ENCODE measurements at places on chromosomes 2 and 18.

- no peak for DNase-seq
Measured at GRCh38 chr2:54556621-54557121, 100.5 kb downstream of the SPTBN1 start.

DNA sequence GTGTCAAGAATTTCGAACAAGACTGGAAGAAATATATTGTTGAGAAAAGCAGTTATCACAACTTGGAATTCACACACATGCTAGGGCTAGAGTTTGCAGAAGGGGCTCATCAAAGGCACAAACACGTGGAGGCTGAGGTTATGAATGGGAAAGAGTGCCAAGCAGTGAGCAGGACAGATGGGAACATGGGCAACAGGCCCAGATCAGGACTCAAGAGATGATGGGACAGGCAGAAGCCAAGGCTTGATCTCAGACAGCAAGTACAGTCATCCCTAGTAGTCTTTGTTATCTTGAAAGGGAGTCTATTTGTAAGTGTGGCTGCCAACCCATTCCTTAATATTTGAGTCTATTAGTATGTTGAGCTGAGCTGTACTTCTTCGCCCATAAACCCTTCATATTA lies 22.2 kb upstream of the EPC2 start:
- DNase-seq, result no peak

- no peak for DNase-seq
Measured at GRCh38 chr2:149906886-149907285, 319.3 kb upstream of the MMADHC start.

- DNase-seq, result no peak
Measured at GRCh38 chr2:30756971-30757370, 50.3 kb downstream of the CAPN13 start.

DNA sequence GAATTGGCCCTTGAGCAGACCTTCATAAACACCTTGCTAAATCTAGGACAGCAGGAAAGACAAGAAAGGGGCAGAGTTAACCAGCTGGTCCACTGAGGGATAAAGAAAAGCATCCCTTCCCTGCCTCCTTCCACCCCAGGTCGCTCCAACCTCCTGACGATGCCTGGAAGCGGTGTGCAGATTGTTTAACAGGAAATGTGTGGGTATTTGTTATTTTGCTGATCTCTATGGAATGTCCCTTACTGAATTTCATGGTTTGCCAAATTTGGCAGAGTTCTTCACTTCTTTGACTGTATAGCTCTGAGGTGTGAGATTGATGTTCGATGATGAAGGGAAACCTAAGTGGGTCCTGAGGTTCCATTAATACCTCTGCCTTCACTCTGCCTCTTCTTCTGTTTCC lies 72.9 kb downstream of the MAP3K20 start:
- no peak for DNase-seq

GRCh38 chr2:42969231-42970150 lies 177.1 kb upstream of the HAAO start:
- DNase-seq, result no peak

DNA sequence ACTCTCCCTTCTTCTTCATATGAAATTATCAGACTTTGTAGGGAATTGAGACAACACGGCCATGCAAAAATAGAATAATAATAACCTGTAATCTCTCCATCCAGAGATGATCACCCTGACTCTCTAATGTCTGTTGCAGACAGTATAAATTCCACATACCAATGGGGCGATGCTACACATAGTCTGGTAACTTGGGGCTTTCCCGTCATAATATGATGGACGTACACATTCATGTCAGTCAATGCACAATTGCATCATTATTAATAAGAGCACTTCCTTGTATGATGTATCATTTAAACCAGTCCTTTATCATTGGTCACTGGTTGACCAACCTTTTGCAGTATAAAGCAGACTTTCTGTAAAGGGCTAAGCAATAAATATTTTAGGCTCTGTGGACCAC lies 39.5 kb upstream of the SCLY start:
- DNase-seq, result no peak

DNA sequence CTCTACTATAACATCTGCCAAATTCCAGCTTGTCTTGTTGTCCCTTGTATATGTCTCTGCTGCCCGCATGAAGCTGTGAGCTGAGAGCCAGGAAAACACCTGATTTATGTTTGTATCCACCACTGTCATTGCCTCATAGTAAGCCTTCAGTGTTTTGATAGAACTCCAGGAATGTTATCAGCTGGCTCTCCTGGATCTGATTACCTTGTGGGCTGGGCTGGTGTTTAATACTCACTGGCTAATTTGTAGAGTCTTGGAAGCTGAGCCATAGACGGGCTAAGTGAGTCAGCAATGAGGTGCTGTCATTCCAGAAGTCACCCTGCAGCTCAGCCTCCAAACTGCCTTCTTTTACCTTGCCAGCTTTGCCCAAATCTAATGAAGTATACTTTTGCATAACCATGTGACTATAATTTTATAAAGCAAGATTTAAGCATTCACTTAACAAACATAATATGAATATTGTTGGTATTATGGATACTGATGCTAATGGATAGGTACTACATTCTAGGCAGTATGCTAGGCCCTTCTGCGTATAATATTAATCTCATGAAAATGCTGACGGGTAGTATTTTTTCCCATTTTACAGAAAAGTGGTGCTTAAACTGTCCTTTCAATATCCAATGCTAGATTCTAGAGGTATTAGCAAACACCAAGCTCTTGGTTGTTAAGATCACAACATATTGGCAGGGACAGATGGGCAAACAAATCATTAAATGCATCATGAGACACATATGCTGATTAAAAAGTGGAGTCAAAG lies 62.7 kb upstream of the GATA6 start:
- DNase-seq, result no peak

GRCh38 chr18:32661486-32662299 lies 111.1 kb downstream of the KLHL14 start:
- no peak for DNase-seq

DNA sequence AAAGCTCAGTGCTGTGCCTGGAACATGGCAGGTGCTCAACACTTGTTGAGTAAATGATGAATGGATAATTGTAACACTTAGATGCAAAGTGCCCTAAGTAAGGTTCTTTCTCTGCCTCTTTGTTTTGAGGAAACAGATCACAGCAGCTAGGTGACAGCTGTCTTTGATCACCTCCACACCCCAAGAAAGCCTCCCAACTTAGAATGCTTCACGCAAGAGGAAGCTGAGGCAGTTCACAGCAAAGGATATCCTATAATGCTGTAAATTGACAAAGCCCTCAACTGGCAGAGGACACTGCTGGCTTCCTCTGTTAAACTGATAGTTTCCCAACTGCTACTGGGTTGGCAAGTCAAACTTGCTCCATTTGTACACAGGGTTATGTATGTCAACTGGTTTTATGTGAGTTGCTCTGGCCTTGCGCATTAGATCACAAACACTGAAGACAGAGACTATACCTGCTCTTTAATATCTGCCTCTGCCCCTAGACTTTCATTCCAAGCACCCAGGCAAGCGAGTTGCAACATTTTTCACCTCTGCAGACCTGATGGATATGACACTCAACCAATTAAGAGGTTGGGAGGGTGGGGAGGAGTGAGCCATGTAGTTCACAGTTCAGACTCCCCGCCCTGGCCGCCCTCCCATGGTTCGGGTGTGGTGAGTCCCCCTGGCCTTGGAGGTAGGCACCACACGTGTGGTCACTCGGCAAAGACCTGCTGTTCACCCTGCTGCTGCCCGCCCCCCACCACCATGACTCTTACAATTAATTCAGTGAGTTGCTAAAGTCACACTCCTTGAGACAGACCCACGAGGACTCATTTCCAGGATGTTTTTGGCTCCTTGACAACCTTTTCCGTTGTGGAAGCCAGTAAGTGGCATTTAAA lies 4.8 kb upstream of the MALL start:
- DNase-seq, result no peak

DNA sequence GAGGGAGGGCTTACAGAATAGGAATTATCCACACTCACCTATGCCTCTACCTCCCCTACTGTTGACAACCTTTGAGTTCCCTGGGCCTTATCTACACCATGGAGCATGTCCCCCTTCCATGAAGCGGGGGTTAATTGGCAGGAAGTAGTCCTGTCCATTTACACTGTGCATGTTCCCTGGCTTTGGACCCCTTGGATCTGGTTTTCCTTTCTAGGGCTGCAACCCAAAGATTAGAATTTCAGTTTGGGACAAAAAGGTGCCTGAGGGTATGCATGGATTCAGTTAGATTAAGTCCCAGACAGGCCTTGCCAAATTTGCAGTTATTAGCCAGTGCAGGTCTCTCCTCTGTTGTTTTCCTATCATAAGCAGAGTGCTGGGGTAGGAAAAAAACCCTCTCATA lies 180.3 kb downstream of the CMPK2 start:
- no peak for DNase-seq

GRCh38 chr18:64809801-64810200 lies 660.9 kb upstream of the LINC00305 start:
- DNase-seq, result no peak

DNA sequence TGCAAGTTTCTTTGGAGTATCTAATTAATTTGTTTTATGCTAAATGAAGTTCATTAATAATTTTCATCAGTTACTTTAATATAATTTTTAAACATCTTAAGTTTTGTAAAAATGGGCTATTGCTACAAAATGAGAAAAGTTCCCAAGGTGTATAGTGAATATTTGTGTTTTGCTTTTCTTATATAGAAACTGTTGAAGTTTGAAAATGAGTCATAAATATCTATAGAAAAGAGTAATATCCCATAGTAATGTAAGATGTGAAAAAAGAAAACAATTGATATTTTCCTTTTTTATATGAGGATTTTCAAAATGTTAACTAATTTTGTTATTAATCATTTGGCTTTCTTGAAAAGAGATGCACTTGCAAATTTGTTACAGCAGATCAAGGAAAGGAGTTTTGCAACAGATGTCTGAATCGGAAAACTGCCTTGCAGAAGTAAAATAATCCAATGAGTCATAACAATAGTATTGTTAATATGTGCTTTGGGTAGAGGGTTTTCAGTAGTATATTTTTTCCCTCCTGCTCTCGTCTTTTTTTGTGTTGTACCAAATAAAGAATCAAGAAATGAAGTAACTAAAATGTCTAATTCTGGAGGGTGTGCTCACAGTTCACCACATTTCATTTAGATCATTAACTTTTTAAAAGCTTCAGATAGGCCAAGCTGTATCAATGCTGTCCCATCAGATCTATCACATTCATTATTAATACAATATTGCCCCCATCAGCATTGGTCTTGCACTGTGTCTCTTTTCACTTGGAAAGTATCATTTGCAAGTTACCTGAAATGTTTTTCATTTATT lies 15.5 kb downstream of the DUSP19 start:
- no peak for DNase-seq

DNA sequence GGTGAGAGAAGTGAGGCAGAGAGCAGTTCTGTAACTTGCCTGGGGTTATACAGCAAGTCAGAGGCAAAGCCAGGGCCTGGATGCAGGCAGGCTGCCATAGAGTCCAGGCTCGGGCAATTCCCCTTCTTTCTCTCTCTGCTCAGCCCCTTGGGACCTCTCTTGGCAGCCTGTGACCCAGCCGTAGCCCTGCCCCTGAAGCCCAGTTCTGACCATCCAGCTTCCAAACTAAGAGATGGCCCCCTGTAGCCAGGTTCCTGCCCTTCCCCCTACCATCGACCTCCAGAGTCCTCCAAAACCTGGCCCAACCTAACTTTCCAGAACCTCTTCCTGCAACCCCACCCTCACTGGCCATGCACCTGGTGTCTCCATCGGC lies 201.2 kb downstream of the CTIF start:
- no peak for DNase-seq

- DNase-seq, result no peak
Measured at GRCh38 chr2:7860693-7861092, 821.2 kb upstream of the ID2 start.

DNA sequence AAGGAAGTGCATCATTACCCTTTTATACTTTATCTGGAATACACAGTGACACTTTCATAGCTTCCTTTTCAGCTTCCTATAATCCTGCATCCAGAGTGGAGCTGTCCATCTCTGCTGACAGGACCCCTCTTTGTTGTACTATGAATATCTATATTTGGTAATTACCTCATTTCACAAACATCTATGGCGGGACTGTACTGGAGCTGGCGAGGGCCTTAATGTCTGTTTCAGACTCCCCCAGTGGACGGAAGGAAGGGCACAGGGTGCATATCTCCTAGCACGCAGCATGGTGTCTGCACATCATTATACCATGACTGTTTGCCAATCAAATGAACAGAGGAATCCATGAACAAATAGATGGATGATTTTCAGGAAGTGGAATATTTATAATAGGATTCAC lies 142.3 kb downstream of the SOX11 start:
- no peak for DNase-seq

GRCh38 chr18:34787931-34788532 lies 77.9 kb downstream of the DTNA start:
- no peak for DNase-seq

DNA sequence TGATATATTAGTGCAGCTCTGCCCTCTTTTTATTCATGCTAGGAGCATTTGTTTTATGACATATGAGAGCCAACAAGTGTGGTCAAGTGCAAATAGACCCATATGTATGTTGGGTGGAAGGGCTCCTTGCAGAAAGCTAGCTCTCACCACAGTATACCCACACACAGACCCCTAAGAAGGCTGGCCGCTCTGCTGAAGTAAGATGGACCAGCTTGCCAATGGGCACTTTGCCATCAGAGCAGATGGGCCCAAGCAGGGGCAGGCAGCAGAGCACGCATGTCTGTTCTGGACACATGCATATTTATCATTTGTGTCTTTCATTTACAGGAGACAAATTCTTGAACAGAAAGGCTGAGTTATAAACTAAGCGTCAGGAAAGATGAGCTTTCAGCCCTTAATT lies 187.5 kb upstream of the DTNA start:
- DNase-seq, result no peak

GRCh38 chr2:66534461-66534860 lies 99.5 kb downstream of the MEIS1 start:
- DNase-seq, result no peak

DNA sequence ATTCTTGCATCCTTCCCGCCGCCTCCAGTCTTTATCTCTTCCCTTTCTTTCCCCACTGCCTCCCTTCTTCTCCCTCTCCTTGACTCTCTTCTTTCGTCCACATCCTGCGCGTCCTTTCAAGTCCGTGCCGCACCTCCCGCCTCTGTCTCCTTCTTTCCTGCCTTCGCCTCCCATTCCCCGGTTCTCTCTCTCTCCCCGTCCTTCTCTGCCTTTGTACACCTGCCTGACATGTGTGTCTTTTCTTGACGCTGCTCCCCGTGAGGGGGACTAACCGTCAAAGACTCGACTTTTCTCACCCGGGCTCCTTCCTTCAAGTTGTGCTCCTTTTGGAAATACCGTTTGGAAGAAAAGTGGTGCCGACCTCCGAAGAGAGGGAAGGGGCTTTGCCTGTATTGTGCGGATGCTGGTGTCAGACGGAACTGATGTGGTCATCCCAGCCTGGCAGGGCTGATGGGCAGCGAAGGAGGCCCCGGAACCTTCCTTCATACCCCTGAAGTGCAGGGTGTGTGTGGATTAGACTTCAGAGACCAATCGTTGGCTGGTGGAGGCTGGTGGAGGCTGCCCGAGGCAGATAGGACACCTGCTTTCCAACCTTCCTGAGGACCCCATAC lies 879 bp downstream of the TMEM178A start:
- no peak for DNase-seq

DNA sequence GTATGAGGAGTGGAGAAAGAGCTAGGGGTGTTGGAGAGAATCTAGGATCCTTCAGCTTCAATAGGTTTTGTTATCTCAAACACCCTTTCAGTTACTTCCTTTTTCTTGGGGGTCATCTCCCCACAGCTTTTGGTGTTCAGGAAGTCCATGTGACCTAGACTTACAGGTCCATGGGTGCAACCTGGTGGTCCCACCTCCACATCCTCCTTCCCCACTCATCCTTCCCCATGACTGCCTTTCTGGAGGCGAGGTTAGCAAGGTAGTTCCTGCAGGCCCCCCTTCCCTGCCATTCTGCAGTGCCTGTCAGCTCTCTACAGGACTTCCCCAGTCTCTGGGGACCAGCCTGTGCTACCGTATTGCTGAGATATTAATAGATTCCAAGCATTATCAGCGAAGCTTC lies 107.6 kb downstream of the TMEM17 start:
- DNase-seq, result no peak
